ENCODE measurements at places on chromosomes 11 and 22. TPM values are rescaled to one million over a fixed set of nuclear protein-coding genes. Genes with fewer than 3 reads are reported as not detected.

Gene SCGB1D4
- total RNA-seq = not detected

Gene MGAT3
- 0.05 TPM for total RNA-seq

Gene KRTAP5-10
- total RNA-seq = not detected

Gene SLC43A3
- total RNA-seq = 186 TPM

Gene CCDC81
- 0.90 TPM for total RNA-seq

Gene FOLH1
- not detected for total RNA-seq

Gene TCN2
- total RNA-seq = 0.19 TPM

Gene BCO2
- total RNA-seq = 1.3 TPM

Gene LYVE1
- not detected for total RNA-seq

Gene PHF21B
- total RNA-seq = not detected

Gene NAV2
- 0.86 TPM for total RNA-seq

Gene C11orf86
- total RNA-seq = not detected

Gene EFEMP2
- total RNA-seq = 12.5 TPM

Gene PRODH
- 0.56 TPM for total RNA-seq

Gene RAB36
- 0.31 TPM for total RNA-seq

Gene GGT5
- not detected for total RNA-seq

Gene SAA4
- total RNA-seq = not detected

Gene NLRP14
- total RNA-seq = 0.07 TPM

Gene SLC22A8
- total RNA-seq = not detected

Gene SELENOM
- total RNA-seq = 14.3 TPM

Gene SLC22A6
- total RNA-seq = not detected

Gene OR52H1
- total RNA-seq = not detected

All from activated CD4-positive, alpha-beta memory T cell treated with anti-CD3 and anti-CD28 coated beads for 36 hours (primary cell).